NCI-H526 treated with DMSO at 0.1 percent for 48 hours (cell line): ENCODE measurements at places on chromosomes 16 and 17.
A peak's percentile ranks its signal among the peaks of the same experiment; 100 is the strongest.

- no peak for DNase-seq
Observed at GRCh38 chr17:49069585-49070273, 62.8 kb upstream of the B4GALNT2 start.

- no peak for DNase-seq
Observed at GRCh38 chr17:75521951-75522727, 3.4 kb upstream of the LLGL2 start.

DNA sequence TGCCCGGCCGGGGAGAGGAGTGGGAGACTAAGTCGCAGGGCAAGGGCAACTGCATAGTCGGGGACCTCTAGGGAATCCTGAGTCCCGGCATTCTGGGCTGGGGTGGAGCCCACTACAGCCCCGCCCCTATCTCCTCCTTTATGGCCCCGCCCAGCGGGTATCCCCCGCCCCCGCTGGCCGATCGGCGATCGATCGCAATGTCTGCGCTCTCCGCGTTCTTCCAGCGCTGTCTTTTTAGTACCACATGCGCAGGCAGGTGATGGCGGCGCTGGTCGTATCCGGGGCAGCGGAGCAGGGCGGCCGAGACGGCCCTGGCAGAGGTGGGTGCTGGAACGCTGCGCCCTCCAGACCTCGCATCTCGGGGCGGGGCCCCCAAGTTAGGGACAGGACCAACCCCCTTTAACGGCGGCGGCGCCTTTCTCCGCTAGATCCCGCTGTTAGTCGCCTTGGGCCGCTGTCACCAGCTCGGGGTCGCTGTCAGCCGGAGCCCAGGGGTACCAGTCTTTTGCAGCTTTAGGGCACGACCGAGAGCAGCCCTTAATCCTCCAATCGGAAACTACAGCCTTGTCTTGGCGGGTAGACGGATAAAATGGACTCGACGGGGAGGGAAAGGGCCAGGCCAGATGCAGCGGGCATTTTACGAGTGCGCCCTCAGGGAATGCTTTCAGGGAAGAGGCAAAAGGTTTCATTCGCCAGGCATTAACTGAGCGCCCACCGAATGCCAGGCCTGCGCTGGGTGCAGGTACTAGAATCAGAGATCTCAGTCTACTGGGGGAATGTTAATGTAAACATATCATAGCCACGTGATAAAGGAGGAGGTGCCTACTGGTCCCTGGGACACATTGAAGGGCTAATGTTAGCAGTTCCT is at the start of gene DPH1:
Gene DPH1, plus strand, starts transcription at position 243 of the 868 bp plus-strand sequence. Its CDS starts 17 bp downstream, at position 260.
- peak; percentile 66 for DNase-seq

- no peak for DNase-seq
Observed at GRCh38 chr17:5785338-5785737, 201.0 kb upstream of the NLRP1 start.

DNA sequence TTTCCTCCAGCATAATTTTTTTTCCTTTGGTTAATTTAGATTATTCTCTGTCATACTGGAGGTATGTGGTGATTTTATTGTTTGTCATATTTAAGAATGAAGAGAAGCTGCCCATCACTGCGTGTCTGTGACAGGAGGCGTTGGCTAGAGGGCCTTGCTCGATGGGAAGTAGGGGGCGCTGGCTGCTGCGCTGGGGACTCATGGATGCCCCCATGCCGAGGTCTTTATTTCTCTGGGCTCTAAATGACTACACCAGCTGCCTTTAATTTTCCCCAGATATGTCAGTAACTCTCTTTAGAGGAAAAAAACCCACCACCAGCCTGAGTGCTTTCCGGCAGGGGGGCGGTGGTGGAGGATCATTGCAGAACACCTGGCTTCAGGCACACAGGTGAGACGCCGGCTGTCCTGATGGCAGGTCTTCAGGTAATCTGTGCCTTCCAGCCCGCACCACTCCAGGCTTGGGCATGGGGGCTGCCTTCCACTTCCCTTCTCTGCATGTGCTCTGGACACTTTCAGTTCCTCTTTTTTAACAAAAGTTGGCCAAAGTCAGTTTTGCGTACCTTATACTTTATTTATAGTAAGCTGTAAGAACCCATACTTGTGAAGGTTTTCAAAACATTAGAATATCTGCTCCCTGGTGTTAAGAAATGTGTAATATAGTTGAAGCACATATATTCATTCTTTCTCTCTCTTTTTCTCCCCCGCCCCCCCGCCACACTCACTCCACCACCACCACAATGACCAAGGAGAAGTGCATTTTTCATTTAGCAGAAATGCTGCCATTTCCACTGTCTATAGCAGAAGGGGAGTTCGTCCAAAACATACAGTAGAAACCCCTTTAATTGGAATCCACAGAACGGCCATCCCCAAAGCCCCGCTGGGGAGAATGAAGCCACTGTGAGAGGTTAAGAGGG is 192.7 kb downstream of the RPTOR start:
- DNase-seq = no peak

GRCh38 chr17:31467502-31468256 is 76.2 kb downstream of the RAB11FIP4 start:
- DNase-seq = peak; percentile 40

DNA sequence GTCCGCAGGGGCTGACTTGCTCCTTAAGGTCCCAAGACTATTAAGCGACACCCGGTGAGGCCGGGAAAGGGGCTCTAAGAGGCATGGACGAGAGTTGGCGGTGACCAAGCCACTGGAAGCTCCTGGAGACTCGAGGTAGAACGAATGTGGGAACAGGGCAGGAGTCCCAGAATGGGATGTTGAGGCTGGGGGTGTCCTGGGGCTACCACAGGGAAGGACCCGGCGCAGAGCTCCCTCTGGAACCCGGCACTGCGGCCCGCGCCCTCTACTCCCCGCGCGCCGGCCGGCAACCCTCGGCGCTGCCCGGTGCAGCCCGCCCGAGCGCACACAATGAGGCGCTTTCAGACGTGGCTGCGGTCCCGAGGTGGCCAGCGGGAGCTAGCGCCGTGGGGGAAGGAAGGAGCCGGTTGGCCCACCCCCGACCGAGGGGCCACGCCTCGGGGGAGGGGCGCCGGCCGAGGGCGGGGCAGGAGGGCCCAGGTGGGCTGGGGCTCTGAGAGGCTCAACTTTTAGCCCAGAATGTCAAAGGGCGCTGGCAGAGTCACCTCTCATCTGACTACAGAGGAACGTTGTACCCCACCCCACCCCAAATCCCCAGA is at the start of gene CHST6:
Gene CHST6, minus strand, starts transcription at position 366 of the 599 bp plus-strand sequence. CDS start 15,613 bp downstream, outside the sequence.
- peak; percentile 3 for DNase-seq

DNA sequence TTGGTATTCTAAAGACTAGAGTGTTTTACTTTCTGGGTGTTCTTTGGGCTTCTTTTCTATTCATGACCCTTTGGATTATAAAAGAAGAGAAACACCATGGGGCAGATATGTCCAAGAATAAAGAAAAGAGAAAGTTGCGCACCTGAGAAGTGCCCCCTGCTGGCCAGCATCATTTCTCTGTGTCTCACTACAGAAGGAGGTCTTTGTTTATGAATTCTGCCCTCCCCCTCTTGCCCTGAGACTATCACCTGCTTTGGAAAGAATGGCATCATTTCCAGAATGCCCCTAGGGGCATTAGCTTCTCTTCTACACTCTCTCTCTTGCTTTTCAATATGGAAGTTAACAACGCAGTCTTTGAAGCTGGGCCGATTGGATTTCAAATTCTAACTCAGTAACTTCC is 45.0 kb downstream of the CDH13 start:
- DNase-seq = no peak

DNA sequence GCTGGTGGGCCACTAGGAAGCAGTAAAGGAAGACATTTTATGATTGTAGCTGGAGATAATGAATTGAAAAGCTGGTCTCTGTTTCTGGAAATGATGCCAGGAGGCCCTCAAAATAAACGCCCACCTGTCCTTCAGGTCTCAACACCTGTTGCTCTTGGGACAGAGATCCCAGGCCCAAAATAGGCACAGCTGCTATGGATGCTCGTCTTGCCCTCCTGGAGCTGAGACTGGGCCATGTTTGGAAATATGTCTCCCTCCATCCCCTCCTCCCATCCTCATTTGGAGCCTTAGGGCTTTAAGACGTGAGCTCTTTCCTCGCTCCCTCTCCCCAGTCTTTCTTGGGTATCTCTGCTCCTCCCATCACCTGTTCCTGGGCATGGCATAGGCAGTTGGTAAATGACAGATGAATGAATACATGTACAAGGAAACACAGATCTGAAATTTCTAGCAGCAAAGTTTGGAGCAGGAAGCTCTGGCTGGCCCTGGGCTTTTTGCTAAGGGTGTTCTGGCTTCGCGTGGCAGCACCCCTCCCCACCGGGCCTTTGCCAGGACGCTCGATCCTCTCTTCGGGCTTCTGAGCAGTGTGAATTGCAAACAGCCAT is 33.3 kb downstream of the MYH3 start:
- DNase-seq = no peak

DNA sequence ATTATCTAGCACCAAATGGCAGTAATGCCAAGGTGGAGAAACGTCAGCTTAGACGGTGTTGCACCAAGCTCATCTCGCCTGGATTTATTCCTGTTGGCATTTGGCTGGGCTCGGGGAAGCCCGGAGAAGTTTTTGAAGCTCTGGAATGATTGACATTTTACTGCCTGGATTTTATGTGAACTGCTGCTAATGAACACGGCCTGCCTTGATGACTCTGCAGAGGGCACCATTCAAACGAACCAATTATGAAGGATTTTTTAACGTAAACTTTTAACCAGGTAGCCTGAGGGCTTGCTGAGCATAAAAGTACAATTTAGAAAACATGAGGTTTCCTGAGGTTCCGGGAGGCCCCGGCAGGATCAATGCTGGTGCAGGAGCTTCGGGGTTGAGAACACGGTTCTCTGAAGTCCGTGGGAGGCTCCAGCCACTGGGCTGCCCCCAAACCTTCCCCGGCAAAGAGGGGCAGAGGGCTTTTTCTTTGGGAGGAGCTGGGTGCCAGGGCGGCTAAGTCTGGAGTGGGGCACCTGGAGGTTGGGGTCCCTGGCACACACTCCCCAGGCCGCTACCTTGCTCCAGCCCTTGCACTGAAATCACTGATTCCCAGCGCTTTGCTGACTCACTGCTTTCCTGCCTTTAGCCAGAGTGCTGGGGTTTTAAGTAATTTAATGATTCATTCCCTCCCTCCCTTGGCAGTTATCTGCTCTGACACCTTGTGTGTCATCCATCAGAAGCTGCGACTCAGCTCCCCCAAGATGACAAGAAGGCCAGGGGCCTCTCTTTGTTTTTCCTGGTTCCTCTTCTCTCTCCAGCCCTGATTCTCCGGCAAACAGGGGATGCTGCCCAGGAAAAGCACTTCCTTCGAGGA is 161.2 kb upstream of the IRX3 start:
- DNase-seq = no peak
